ENCODE measurements at places on chromosomes 2 and 18.

- no peak for DNase-seq
Observed at GRCh38 chr2:205034034-205034433, 488.8 kb downstream of the PARD3B start.

- DNase-seq: peak; percentile 64
Observed at GRCh38 chr2:99403524-99403923, 66.3 kb downstream of the EIF5B start.

DNA sequence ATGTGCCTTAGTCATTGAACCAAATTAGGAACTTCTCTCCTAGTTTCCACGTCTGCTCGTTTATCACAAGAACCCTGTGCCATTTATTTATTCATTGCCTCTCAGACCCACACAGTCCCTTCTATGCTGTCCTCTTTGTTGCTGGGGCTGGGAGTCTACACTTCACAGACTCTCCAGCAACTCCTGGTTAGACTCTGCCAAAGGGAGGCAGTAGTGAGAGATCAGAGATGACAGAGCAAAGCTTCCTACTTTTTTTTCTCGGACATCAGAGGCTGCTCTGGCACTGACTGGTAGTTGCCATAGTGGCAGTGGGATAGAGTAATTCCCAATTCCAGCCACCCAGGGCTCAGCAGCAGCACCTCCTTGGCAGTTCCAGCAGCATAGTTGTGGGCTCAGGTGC lies 277.5 kb downstream of the BCL11A start:
- no peak for DNase-seq

DNA sequence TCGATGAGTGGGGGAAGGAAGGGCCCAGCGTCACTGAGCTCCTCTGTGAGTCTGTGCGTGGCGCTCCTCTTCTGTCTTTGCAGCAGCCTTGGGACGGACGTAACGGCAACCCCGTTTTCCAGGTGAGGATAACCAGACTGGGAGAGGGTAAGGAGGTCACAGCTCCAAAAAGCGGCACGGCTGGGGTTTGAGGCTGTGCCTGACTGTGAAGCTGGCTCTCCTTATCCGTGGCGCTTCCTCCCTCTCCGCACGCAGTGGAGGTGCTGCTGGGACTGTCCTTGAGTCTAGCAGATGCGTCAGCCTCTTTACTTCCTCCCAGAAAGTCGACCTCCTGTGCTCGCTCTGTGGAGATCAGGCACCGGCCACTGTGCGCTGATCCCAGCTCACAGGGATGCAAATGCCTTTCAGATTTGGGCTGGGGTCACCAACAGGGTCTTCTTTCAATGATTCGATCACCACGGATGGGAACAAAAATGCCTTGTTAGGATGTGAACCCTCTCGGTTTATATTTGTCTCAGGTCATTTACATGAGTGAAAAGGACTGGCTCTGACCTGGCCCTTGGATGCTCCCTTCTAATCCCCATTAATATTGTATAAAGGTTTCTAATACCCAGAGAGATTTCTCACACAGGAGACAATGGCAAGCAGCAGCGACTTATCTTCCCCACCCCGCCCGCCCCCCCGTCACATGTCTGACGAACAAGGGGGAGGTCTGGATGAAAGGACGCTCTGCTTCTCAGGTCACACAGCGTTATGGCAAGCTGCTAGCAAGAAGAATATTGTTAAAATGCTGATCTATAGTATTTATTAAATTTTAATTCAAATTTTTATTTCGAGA lies 30.1 kb upstream of the E2F6 start:
- DNase-seq: peak; percentile 24

DNA sequence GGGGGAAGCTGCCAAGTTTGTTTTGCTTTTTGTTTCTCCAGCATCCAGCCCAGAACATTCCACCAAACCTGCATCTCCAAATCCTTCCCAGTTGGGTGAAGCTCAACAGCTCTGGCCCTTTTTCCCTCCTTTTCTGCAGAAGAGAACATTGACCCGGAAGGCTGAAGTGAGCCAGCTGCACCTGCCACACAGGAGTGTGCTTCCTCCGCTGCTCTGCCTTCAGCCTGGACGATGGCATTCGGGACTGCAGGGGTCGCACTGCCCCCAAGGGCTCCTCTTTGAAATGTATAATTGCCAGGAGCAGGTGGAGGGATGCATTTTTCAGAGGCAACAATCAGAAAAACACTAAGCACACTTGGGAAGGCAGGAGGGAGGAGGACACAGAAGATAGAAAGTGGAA lies 41.8 kb downstream of the ST8SIA5 start:
- no peak for DNase-seq

- no peak for DNase-seq
Observed at GRCh38 chr18:14978962-14979535, 231.1 kb downstream of the ANKRD30B start.

DNA sequence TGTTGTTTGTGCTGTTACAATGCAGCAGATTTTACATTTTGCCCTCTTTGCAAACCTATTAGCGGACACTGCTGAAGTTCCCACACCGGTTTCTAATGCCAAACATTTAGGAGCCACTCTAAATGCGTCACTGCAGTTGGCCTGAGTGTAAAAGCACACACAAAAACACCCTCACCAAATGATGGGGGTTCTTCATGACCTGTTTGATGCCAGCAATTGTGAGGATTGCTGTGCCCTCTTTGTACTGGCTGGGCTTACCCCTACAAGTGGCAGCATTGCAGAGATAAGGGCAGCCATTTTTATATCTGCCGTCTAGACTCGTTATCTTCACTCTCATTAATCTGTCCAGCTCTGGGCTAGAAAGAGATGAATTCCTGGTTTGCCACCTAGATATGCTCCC lies 85.3 kb downstream of the NRP2 start:
- no peak for DNase-seq

GRCh38 chr2:85926931-85927661 lies 38.3 kb upstream of the ST3GAL5 start:
- no peak for DNase-seq

GRCh38 chr2:142188562-142188961 lies 57.7 kb upstream of the LRP1B start:
- DNase-seq: no peak

DNA sequence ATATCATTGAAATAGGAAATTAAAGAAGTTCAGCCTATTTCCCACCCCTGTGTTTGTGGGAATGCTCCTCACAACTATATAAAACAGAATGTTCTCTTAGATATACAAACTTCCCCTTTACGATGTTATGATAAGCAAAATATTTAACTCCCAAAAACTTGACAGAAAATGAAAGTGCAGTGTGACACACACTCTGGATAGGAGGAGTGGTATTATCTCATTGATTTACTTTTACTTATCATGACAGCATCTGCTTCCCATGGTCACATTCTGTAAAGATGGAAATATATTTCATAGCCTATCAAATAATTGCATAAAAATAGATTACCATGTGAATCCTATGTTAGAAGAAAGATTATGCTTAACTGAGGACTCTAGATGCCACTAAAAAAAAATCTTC lies 96.6 kb upstream of the STK17B start:
- no peak for DNase-seq

DNA sequence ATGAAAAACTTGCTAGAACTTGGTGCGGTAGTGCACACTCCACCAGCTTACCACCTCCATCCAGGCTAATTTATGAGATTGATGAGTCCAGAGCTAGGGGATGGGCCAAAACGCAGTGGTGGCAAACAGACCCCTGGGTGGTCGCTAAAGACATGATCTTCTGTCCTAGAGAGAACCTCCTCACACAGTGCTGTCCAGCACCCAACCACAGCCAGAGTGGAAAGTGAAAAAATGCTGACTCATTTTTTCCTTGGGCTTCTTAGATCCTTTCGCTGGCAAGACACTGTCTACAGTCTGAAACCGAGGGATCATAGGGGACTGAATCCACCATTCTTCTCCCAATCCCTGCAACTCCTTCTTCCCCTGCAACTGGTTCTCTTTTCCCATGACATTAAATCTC lies 4.1 kb downstream of the ANTXR1 start:
- peak; percentile 68 for DNase-seq
